ENCODE measurements at places on chromosomes 7 and 10.
A peak's percentile ranks its signal among the peaks of the same experiment; 100 is the strongest.

- DNase-seq: no peak
Observed at GRCh38 chr10:118931436-118931835, 98.1 kb upstream of the NANOS1 start.

DNA sequence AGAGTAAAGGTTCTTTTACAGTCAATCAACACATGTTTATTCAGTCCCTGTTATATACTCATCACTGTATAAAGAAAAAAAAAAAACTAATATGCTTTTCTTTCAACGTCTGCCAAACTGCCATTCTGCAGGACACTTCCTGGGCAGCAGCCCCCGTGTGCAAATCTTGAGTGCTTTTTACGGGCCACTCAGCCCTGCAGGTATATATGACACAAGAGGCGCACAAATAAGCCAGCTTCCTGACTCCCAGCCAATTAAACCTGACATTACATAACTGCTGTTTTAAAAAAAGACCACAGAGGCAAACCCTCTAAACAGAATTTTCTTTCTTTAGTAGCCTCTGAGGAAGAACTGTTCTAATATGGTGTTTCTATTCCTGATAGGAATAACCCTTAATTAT, 263.0 kb upstream of the NEBL start:
- DNase-seq: no peak

DNA sequence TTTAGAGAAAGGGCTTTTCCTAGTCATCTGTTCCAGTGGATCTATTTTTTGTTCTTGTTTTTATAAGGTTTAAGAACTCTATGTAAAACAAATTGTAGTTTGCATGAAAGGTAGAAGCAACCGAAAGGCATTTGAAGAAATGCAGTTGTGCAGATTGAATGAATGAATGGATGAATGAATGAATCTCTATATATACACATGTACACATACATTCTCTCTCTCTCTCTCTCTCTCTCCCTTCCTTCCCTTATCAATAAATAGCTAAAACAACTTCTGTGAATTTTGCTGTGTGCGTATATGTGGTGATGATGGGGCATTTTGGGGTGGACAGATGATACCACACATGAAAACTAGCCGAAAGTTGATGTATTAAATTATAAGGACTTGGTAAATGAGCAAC, 32.4 kb downstream of the ANLN start:
- DNase-seq: no peak

DNA sequence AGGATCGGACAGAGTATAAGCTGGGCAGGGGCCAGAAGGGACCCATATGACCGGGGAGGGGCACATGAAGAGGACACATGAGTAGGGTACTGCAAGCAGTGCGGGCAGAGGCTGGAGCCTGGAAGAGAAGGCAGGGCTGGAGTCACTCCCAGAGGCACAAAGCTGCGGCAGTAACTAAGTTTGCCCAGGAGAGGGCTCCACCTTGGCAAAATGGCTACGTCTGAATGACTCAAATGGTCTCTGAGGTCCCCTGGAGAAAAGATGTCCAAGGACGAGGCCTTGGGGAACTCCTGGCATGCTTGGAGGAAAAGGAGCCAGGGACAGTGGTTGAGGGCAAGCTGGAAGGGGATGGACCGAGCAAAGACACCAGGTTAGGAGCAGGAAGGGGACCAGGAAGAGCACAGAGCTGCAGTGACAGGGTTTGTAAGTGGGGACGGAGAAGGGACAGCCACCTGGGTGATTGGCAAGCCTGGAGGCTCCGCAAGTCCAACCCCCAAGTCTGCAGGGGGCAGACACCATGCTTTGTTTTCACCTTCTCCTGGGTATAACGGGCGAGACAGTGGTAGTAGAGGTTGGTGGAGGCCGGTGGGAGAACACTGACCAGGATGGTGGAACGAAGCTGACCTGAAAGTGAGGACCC, 43.1 kb upstream of the LBX1 start:
- peak; percentile 47 for DNase-seq

- DNase-seq: no peak
Observed at GRCh38 chr10:23344241-23344841, at the start of gene C10orf67. C10orf67 (minus strand) TSS chr10:23344797; CDS start chr10:23344774, 23 bp downstream.

DNA sequence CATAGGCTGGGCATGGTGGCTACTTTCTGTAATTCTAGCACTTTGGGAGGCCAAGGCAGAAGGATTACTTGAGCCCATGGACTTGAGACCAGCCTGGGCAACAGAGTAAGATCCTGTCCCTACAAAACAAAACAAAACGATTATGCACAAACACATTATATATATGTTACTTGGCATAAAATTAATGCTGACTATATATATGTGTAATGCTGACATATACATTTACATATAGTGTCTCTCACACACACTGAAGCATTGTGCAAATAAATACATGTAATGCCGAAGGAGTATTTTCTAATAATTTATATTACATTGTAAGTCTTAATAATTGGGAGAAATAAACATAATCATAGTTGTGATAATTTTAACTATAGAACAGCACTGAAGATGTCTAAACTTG, 621.8 kb upstream of the ZNF722 start:
- no peak for DNase-seq

DNA sequence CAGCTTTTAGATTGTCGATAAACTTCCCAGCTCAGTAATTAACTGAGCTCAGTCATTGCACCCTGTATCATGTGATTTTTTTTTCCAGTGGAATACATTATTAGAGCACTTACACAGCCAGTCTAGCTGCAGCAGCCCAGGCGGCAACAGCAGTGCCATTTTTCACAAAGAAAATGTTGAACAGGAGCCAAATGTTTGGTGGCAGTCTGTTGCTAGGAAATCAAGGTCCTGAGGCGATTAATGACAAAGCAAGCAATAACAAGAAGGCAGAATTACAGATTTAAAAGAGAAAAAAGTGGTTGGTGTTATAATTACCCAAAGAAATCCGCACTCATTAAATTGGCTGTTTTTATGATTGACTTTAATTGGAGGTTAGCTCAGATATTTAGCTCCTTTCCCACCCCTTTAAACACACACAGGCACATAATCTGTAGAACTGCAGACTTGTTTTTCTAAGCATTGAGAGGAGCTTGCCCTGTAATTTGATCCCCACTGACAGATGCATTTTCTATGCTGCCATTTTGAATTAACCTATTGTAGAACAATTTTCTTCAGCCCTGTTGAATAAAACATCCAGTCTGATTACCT, 267.4 kb downstream of the ADK start:
- DNase-seq: no peak

- DNase-seq: no peak
Observed at GRCh38 chr10:43253461-43254198, 13.2 kb downstream of the RASGEF1A start.

DNA sequence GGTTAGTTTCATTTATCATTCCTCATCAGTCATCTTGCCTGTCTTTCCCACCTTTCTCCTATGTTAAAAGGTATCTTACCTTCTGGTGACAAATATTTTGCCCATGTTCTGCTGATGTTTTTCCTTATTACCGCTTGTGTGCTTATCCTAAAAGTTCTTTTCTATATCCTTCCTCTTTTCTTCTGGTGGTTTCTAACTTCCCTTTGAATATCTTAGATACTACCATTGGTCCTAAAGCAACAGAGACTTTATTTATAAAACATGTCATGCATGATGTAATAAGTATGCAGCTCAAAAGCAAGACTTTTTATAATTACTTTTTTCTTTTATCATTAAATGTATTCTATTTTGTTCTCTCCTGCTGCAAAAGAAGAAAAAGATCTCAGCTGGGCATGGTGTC, 24.8 kb downstream of the TBC1D12 start:
- DNase-seq: no peak

- no peak for DNase-seq
Observed at GRCh38 chr7:30648744-30649540, 33.3 kb downstream of the CRHR2 start.

GRCh38 chr7:100077205-100077604, 4.3 kb downstream of the ZNF3 start:
- no peak for DNase-seq

DNA sequence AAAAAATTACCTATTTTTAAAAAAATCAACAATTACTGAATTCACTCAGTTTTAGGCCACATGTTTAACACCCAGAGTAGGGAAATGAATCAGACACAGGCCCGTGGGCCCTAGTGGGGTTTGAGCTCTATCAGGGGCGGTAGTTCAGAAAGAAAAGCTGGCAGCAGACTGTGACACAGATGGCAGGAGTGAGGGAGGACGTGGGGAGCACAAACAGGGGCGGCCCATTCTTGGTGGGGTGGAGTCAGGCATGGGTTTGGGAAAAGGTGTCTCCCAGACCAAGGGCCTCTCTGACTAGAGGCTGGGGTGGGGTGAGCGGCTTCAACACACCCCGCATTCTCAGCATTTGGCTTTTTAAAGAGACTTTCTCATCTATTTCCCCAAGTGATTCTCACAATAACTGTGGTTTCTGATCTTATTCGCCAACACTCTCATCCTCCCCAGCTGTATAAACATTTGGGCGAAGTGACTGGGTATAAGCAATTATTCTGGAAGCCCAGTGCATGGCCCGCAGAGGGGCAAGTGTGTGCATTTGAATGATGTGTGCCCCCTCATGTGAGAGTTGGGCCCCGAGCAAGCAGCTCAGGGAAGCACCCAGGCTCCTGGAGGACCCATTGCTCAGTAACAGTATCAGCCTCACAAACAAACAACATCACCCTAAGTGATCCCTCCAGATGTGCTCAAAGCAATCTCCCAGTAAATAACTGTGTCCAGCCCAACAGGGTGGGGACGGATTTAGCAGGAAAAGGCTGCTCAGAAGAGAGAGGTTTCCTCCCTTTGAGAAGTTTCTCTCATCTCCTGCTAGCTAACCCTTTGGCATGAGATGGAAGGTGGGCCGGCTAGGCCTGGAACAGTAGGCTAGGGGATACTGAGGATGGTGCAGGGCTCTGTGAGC, 437.6 kb upstream of the ZMIZ1 start:
- no peak for DNase-seq

GRCh38 chr10:72388062-72388461, 33.3 kb upstream of the DNAJB12 start:
- no peak for DNase-seq

- no peak for DNase-seq
Observed at GRCh38 chr10:130340816-130341215, 204.6 kb downstream of the GLRX3 start.

DNA sequence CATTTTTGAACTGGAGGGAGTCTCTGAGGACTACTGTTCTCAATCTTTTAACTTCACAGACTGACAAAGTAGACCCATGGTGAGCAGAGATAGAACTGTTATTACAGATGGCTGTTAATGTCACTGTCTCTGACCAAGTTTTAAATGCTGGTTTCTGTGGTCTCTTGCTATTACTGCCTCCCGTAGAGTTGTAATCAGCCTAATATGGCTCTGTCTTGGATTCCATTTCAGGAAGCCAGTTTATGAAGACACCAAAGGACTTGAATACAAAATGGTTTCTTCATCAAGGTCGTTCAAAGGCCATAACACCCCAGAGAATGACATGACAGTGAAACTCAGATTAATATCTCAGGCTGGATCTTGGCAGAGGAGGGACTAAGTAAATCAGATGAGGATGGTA, 3.9 kb downstream of the SFRP4 start:
- DNase-seq: no peak
